Chondrocyte (in vitro differentiated cells): ENCODE measurements at places on chromosomes 2 and 18.

GRCh38 chr18:21194871-21195771 lies 46.9 kb upstream of the GREB1L start:
- no peak for DNase-seq

- no peak for DNase-seq
Measured at GRCh38 chr18:59669872-59670657, 27.2 kb downstream of the CCBE1 start.

- no peak for DNase-seq
Measured at GRCh38 chr2:107542314-107542740, 284.4 kb upstream of the RGPD4 start.

- DNase-seq, result no peak
Measured at GRCh38 chr2:158825021-158825420, 29.9 kb downstream of the DAPL1 start.

- DNase-seq, result no peak
Measured at GRCh38 chr2:3522961-3523421, 3.7 kb upstream of the ADI1 start.

DNA sequence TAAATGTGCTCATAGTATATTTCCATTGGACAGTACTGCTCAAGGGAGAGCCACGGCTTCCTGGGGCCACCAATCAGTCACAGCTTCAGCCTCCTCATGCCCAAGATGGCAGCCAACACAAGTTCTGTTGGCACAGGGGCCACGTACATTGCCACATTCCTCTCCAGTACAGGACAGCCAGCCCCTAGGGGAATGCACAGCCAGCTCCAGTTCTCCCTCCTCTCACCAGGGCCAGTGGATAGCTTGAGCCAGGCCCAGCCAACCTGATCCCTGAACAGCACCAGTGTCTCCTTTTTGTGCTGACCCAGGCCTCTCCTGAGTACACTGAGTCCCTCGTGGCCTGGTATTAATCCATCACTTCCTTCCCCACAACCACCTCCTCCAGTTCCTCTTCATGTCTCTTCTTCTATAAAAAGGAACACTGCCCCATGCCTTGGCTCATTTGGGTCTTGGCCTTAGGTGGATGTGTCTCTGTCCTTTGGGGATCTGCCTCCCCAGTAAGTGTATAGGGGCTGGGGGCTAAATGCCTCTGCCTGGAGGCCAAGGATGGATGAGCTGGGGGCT lies 168.7 kb downstream of the TNS1 start:
- peak; percentile 64 for DNase-seq

- no peak for DNase-seq
Measured at GRCh38 chr2:98730707-98731040, 258 bp downstream of the MGAT4A start.

DNA sequence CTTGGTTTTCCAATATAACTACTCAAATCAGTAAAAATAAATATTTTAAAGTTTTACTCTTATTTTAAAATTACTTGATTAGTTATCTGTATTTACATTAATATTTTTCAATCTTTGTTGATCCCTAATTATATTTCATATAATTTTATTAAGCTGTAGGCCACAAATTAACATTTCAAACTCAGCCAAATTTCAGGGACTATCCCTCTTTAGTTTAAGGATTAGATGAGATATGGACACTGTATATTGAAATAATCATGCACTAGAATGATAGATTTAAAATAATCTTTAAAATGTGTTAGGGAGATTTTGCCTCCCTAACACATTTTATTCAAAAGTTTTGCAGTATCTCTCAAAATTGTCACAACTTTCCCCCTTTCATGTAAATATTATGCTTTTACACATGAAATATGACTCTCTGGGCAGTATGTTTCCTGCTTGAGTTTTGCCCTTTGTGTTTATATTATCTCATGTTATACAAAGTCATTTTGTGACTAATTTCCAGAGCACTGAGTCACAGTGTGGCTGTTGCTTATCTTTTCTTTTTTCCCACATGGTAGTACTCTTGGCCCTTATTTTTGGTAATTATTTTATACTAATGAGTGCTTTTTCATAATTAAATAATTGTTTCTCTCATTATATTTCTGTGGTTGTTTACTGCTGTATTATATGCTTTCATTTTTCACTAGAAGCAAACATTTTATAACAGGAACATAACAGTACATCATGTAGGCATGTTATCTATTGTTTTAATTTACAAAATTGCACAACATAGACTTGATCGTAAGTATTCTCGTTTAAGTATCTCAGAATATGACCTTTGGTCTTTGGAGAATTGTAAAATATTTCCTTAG lies 1.2 kb downstream of the TFPI start:
- DNase-seq, result no peak

- DNase-seq, result no peak
Measured at GRCh38 chr2:216426938-216427337, 14.7 kb downstream of the SMARCAL1 start.

DNA sequence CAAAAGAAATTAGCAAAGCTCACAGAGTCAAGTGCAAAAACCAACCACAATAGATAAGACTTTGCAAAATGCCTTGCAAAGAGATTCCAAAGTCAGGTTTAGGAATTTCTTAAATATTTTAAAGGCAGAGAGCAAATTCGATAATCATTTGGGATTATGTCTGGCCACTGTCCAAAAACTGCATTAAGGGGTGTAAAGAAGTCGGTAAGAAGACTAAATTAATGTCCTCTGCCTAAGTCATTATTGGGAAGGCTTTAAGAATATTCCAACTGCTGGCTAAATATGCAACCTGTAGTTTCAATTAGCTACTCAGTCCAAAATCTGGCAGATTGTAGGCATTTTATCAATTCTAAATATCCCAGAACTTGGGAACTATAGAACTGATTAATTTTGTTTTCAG lies 13.7 kb upstream of the LRP1B start:
- DNase-seq, result no peak

DNA sequence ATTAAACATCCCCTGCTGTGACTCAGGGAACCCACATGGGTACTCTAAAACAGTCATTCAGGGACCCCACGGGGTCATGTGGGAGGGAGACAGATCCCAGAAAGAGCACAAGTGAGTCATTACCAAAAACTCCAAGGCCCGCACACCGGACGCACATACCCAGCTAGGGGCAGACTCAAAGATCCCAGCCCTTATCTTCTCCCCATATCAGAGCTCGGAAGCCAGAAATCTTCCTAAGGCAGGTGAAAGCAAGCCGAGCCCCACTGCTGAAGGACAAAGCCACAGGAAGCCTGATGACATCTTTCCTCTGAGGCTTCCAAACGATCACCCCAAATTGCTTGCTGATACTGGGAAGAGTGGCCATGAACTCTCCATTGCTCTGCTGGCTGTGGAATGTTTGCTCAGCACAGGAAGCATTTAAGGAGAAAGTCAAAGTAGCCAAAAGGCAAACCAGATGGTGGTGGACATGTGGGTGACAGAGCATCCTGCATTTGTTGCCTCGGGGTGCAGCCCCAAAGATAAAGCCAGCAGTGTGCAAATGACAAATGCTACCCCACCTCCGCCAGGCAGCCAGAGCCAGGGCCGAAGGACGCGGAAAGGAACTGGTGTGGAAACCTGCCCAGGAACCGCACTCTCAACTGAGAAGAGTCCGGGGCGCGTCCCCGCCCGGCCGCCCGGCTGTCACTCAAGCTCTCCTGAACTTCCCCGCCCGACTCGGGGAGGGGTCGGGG lies 784 bp downstream of the ACTR1B start:
- no peak for DNase-seq

DNA sequence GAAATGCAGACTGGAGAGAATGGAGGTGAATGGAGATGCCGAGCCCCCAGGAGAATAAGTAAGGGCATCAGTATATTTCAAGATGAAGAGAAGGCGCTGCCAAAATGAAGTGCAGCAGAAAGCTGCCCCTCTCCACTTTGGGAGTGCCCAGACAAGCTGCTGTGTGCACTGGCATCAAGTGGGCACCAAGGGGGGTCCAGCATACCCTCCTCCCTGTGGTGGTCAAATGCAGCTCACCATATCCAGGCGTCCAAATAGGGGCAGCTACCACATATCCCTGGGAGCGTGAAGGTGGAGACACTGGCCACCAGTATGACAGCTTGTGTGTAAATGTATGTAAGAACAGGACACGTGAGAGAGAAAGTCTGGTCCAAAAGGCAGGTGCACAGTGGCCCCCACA lies 236.6 kb downstream of the KLHL29 start:
- peak; percentile 47 for DNase-seq

- no peak for DNase-seq
Measured at GRCh38 chr2:45008296-45009129, 739 bp downstream of the SIX2 start.

DNA sequence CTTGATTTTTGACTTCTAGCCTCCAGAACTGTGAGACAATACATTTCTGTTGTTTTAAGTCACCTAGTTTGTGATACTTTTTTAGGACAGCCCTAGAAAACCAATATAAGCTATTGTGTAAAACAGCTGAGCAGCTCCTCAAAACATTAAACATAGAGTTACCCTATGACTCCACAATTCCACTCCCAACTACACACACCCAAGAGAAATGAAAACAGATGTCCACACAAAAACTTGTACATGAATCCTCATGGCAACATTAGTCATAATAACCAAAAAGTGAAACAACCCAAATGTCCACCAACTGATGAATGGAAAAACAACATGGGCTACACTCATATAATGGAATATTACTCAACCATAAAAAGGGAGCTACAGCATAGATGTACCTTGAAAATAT lies 32.6 kb downstream of the TNS1 start:
- DNase-seq, result no peak

DNA sequence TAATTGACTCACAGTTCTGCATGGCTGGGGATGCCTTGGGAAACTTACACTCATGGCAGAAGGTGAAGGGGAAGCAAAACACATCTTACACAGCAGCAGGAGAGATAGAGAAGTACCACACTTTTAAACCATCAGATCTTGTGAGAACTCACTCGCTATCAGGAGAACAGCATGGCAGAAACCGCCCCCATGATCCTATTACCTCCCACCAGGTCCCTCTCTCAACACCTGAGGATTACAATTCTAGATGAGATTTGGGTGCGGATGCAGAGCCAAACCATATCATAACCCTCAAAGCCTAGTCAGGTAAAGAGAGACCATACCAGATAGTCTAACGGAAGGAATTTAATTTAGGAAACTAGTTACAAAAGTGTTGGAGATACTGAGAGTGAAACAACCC lies 182.6 kb upstream of the ACVR2A start:
- no peak for DNase-seq

- DNase-seq, result no peak
Measured at GRCh38 chr18:56647071-56647470, 4.1 kb upstream of the WDR7 start.

DNA sequence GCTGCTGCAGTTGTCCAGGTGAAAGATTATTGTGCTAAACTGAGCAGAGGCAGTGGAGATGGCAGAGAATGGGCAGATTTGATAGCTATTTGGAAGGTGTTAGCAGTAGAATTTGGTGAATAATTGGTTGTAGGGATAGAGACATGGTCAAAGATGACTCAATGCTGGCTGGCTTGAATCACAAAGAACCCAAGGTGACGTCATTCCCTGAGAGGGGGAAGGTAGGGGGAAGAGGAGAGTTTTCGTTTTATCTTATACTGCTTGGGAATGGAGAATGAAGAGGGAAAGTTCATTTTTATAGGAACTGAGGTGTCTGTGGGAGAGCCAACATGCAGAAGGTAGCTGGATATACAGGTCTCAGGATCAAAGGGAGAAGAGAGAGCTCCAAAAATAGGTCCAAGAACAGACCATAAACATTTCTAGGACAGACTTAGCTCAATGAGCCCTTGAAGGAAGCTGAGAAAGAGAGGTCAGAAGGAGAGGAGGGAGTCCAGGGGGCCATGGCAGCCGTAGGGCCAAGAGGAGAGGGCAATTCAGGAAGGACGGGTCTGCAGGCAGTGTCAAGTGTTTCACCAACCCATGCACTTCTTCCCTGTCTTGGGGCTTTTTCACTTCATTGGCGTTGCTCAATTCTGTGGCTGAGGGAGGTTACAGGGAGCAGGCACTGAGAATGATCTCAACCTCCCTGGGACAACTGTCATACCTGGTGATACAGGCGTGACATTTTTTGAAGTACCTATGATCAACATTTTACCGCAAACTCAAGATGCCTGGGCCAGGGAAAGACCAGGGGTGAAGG lies 281.3 kb downstream of the TDRD15 start:
- DNase-seq, result no peak

DNA sequence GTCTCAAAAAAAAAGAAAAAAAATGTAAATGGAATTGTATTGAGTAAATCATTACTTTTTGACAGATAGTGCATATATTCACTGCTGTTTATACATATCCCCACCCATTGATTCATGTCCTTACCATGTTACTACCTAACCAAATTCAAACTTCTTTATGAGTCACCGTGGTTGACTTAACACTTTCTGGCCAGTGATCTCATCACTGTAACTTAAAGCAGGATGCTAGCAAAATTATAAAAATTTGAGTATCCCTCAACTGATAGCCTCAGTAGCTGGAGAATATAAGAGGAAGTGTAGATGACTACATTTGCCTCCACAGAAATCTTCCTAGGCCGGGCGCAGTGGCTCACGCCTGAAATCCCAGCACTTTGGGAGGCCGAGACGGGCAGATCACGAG lies 13.4 kb downstream of the CNOT9 start:
- no peak for DNase-seq

DNA sequence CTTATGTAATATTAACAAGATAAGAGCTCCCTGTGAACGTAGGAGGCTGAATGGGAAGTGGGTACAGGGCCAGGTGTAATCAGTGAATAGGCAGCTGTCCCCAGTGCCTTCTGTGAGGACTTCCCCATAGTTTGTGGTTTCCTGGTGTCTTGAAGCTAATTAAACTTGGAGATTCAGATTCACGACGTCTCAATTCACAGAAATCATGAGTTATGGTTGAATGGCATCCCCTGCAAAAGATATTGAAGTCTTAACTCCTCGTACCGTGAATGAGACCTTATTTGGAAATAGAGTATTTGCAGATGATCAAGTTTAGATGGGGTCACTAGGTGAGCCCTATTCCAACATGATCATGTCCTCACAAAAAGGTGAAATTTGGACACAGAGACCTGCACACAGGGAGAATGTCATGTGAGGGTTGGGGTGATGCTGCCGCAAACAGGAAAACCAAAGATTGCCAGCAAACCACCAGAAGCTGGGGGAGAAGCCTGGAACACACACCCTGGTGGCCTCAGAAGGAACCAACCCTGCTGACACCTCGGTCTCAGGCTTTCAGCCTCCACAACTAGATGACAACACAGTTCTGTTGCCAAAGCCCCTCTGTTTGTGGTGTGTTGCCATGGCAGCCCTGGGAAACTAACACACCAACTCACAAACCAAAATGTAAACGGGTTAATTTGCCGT lies 13.2 kb downstream of the ARL4C start:
- no peak for DNase-seq

GRCh38 chr18:58557008-58557435 lies 71.9 kb downstream of the ALPK2 start:
- no peak for DNase-seq

- peak; percentile 29 for DNase-seq
Measured at GRCh38 chr18:79413901-79414300, 18.2 kb downstream of the NFATC1 start.

GRCh38 chr2:197152451-197153228 lies 157.9 kb downstream of the ANKRD44 start:
- DNase-seq, result no peak
